ENCODE measurements at places on chromosomes 7 and 10.

DNA sequence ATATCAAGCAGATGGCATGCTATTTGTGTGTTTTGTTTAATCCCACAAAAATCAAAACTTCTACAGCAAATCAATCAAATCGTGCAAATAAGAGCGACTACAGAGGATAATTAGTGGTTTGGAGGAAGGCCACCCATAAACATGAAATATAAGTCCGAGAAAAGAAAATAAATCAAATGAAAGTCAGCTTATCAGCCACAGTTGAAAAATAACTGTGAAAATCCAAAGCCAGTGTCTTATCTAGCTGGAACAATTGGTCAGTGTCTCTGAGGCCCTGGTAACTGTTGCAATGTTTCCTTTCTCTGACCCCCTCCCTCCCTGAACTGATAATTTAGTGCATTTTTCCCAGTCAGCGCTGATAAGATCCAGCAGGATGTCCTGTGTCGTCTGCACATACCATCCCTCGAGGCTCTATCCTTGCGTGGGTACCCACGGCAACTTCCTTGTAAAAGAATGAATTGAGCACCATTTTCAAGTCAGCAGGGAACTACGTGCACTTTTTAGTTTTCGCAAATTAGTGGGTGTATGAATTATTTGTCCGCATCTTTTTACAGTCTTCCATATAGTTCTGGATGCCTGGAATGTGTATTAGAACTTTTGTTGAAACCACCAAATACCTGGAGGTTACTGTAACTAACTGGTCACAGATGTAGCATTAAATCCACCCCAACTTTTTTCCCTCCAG, 10.8 kb upstream of the JCAD start:
- DNase-seq = no peak

DNA sequence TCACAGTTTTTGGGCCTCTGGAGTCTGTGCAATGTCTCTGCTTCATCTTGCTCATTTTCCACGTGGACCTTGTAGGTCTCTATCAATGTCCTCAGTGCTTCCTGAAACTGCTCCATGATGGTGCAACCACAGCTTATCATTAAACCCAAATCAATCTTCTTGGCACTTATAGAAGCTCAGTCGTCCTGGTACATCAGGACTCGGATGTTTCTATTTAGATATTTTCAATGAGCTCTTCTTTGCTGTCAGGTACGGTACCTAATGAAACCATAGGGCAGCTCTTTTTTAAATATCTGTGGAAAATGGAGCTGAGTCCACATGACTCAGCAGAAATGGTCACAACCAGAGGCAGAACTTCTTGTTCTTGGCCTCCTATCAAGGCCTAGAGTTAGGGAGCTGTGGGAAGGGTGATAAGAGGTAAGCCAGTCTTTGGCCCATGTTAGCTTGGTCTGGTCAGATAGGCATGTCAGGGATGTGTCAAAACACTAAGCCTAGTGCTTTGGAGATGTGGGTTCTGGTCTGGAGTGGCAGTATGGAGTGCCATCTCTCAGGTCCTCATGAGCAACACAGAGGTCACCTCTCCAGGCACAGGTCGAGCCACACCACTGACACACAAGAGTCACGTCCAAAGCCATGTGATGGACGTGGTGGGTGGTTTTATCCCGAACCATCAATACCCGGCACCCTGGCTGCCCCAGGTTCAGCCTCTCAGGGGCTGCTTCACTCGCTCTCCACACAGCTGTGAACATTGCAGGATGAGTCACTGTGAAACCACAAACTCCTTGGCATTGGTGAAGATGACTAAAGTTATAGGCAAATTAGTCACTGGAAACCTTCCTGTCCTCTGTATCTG, 87.0 kb downstream of the TBXAS1 start:
- DNase-seq = no peak

DNA sequence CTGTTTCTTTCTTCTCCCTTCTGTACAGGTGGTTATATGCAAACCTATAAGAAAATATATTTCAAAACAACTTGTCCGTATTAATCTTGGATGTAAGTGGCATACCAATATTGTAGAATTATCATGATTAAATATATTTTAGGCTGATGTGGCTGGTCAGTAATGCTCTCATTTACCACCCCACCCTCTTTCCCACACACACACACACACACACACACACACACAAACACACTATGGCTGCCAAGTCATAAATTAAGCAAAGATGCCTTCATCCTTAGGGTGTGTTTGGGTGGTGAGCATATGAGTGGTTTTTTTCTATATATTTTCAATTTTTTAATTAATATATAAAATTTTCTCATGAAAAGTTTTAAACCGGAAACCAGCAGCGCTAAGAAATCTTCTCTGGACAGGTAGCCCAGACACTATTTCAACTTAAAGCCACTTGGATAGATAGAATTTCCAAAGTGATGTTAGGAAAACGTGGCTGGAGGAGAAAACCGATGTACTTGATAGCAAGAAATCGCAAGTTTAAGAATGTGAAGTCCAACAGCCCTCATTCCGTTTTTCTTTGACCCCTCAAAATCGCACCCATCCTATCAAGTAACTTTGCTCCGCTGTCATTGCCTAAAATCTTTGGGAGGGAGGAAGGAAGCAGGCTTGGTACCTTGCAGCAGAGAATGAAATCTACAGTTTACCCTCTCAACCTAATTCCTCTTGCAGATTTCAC, 171.7 kb downstream of the FAM107B start:
- DNase-seq = no peak

DNA sequence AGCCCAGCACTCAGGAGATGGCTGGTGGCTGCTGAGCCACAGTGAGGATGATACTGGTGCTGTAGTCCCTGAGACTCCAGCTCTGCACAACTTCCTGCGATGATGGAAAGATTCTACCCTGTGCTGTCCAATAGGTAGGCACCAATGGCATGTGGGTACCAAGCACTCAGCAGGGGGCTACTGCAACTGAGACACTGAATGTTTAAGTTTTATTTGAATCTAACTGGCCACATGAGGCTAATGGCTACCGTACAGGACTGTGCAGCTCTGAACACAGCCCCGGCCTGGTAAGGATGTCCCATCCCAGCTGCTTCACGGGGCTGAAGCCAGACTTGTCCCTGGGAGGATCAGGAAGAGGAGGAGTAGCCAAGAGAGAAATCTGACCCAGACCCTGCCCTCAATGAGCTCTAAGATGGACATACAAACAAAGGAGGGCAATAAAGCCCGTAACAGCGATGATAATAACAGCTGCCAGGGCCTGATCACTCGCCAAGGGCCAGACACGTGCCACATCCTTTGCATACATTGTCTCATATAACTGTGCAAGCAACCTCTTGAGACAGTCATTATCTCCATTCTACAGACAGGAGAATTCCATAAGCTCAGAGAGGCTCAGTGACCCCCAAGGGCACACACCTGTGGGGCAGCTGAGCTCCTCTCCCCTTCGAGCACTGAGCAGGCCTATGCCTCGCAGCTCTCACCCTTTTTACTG, 3.8 kb downstream of the GPRIN2 start:
- DNase-seq = no peak

GRCh38 chr10:73083221-73083620, 13.4 kb downstream of the P4HA1 start:
- no peak for DNase-seq

GRCh38 chr7:148581624-148582023, 8.9 kb upstream of the C7orf33 start:
- DNase-seq = no peak
